ENCODE measurements at places on chromosomes 2 and 18.

DNA sequence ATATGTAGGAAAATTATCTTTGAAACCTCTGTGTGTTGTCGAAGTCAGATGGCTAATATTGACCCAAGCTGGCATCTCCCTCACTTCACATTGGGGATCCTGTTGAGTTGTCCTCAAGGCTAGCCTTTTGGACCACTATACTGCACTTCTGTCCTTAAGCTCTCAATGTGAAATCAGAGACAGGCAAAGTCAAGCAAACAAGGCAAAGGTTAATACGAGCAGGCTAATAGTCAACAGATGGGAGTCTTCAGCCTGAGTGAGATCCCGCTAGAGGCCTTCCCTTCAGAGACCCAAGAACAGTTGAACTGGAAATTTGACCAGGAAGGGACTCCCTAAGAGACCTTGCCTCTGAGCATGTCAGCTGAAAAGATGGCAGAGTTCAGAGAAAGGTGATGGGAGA is 475.4 kb downstream of the PARD3B start:
- no peak for DNase-seq

GRCh38 chr2:19355416-19355821 is 3.0 kb downstream of the OSR1 start:
- no peak for DNase-seq

DNA sequence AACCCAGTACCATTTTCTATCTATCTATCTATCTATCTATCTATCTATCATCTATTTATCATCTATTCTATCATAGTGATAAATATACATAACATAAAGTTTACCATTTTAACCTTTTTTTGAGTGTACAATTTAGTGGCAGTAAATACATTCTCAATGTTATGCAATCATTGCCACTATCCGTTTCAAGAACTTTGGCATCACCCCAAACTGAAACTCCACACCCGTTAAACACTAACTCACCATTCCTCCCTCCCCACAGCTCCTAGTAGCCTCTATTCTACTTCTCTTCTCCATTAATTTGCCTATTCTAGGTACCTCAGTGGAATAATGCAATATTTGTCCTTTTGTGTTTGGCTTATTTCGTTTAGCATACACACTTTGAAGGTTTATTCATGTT is 82.5 kb upstream of the KCNE4 start:
- DNase-seq = no peak

GRCh38 chr2:75140288-75140687 is 59.0 kb downstream of the TACR1 start:
- DNase-seq = no peak

DNA sequence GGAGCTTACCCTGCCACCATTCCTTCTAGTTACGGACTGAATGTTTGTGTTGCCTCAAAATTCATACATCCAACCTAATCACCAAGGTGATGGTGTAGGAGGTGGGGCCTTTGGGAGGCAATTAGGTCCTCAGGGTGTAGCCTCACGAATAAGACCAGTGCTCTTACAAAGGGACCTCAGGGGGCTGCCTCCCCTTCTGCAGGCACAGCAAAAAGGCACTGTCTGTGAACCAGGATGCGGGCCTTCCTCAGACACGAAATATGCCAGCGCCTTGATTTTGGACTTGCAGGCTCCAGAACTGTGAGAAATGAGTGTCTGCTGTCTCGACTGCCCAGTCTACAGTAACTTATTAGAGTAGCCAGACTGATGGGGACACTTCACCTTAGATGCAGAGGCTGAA is 150.4 kb upstream of the HDAC4 start:
- DNase-seq = no peak

- DNase-seq = no peak
These were observed 116.6 kb downstream of the PIGN start for GRCh38 chr18:62070302-62070701.

GRCh38 chr18:9096007-9096371 is 6.5 kb upstream of the NDUFV2 start:
- no peak for DNase-seq

GRCh38 chr18:78975699-78976335 is 3.8 kb upstream of the SALL3 start:
- DNase-seq = no peak

DNA sequence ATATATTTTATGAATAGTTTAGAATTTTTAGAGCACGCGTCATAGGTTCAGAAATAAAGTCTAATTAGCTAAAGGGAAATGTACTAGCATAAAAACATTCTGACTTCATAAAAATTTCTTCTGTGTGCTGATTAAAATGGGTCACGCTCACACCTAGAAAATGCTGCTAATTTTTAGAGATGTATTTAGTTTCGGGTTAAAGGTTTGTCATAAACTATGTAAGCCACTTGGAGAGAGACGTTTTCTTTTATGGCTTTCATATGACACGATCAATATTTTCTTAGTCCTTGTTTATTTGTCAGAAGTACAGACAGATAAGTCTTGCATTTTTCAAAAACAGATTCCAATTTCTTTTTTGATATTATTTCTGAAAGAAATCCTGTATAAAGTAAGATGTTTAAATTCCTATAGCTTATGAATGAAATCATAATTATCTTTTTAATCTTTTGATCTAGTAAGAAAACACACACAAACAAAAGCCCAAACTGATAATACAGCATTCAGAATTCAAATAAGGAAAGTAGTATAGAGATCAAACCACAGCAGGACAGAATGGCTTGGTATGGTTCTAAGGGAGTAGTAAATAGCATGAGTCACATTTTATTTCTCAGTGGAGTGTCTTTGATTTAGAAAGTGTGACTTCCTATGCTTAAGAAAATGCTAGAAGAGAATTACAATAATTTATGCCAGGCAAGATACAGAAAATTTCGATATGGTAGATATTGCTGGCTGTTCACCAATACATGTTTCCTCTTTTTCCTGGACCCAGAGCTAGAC is 236.6 kb downstream of the GPD2 start:
- DNase-seq = no peak

DNA sequence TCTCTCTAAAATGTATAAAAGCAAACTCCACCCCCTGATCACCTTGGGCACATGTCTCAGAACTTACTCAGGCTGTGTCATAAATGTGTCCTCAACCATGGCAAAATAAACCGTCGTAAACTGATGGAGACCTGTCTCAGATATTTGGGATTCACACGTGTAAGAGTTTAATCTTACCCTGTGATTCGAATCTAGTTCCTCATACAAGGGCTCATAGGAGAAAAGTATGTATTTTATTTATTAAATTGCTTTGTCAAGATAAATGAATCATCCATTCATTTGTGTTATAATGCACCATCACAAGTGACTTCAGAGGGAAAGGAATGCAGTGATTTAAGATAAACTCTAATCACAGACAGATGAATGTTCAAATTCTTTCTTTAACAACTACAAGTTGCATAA is 712.5 kb upstream of the LRATD1 start:
- DNase-seq = no peak

DNA sequence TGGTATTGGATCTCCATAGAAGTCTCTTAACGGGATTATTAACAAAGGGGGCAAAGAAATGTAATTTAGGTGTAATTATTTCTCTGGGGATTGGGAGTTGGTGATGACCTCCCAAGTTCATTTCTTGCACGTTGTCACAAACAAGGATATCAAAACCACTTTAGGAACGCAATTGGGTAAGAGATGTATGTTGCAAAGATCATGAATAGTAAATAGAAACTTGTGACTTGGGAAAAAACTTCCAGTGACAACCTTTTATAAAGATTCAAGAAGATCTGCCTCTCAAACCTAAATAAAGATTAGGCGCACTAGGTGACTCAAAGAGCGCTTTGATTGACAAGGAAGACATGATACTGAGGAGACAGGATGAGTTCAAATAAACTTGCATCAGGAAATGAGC is 127.8 kb upstream of the TRIB2 start:
- no peak for DNase-seq

GRCh38 chr18:33761363-33761762 is 183.3 kb downstream of the ASXL3 start:
- DNase-seq = no peak

DNA sequence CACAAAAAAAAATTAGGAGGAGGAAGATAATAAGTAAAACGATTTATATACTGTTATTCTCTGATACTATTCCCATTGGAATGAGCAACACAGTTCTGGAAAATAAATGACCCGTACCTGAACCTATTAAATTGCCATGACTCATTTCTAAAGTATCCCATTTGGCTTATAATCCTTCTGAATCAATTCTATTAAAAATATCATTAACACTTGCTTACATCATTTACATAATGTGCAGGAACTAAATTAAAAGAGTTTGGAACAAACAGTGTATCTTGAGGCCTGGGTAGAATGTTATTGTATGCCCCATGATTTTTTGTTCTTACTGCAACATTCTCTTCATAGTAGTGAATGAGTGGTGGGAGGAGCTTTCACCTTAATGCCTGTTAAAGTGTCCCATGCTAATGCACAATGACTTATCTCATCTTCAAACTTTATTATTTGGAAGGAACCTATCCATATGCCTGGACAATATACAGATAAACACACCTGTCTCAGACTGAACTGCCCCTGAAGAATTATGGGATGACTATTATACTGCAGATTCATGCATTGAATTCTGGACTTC is 549.9 kb upstream of the ACVR2A start:
- no peak for DNase-seq

- DNase-seq = no peak
These were observed 69.9 kb downstream of the COA5 start for GRCh38 chr2:98538280-98539041.

- DNase-seq = no peak
These were observed 54.1 kb downstream of the HDAC4 start for GRCh38 chr2:239346676-239347075.

DNA sequence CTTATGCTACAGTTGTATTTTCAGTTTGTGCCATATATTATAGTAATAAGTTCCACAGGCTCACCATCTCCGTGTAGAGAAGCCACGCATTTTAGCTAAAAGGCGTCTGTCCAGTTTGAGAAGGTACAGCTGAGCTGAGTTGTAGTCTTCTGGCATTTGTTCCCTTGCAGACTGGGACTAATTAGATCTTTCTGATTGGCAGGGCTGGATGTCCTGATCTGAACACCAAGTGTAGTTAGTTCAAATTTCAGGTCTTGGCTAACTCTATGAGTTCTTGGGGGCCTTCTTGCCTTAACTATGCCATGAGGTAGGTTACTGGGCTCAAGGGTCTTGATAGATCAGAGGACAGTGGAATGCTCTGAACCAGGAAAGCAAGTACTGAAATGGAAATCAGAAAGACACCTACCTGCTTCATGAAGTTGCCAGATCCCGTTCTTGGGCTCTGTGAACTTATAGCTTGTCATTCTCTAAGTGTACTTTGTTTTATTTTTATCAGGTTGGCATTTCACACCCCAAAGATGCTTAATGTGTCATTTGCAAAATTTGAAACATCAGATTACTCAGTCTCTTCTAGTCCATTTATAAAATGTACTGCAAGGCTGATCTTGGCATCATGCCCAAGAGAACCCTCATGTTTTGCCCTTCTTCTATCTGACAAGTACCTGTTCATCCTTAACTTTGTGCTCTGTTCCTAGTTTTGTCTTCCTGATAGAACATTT is 93.7 kb downstream of the PLCL1 start:
- no peak for DNase-seq

- no peak for DNase-seq
These were observed 41.9 kb downstream of the RPIA start for GRCh38 chr2:88733155-88733902.

GRCh38 chr18:41113885-41114482 is 841.0 kb upstream of the PIK3C3 start:
- DNase-seq = no peak

DNA sequence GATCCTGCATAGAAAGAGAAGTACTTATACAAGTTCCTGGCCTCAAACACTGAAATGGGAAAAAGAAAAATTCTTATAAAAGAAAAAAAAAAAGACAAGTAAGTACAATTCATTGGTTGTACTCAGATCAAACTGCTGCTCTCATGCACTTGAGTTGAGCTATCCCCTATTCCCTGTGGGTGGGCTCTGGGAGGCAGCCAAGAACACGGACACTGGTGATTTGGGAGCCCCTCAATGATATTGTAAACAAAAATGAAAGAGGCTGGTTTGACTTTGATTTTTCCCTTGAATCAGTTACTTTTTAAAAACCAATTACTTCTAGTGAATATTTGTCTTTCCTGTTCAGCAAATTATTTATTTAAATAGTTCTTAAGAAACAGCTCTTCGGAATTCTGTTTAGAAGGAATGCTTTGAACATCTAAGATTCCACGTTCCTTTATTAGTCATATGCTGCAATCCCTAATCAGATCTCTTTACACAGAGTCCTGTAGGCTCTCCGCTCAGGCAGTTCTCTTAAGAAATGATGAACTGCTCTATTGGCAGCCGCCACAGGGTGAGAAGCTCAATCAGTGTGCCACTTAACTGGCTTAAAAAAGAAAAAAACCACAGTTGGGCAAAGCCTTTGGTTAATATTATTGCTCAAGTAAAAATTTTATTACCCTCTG is 225.1 kb downstream of the TMEM182 start:
- no peak for DNase-seq

DNA sequence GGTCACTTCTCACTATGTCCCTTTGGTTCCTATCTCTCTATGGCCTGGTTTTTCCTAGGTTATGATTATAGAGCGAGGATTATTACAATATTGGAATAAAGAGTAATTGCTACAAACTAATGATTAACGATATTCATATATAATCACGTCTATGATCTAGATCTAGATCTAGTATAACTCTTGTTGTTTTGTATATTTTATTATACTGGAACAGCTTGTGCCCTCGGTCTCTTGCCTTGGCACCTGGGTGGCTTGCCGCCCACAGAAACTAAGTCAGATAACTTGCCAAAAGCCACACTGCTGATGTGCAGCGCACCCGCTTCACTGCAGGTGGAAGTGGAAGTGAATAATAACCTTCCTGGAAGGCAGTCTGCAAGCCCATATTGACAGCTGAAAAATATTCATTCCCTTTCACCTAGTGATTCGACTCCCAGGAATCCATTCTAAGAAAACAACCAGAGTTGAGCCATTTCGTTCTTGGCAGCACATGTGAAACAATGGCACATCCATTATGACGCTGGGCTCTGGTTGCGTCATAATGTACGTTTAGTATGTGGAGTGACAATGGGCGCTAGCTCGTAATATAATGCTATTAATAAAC is 725 bp upstream of the ANKRD53 start:
- no peak for DNase-seq

GRCh38 chr2:127857265-127857808 is 618 bp downstream of the POLR2D start:
- DNase-seq = no peak

GRCh38 chr2:232405943-232406510 is 617 bp upstream of the ALPG start:
- no peak for DNase-seq

DNA sequence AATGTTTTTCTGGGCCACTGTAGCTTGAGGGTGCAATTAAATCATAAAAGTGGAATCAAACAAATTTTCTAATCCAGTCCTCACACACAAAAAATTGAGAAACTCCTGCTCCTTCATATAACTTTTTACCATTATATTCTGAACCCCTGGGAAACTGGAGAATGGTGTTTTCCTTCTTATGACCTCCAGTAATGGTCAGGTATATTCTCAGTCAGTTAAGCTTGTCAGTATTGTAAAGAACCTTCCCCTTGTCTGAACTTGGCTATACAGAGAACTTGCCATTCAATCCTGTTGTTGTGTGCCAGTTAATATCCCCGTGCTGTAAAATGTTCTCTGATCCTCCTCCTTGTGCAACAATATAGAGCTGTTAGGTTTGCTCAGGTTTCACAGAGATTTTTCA is 39.5 kb downstream of the ZNF804A start:
- DNase-seq = no peak

- peak; percentile 24 for DNase-seq
These were observed 92.4 kb downstream of the PLB1 start for GRCh38 chr2:28588292-28588670.

Measured in RCC 7860 (cell line).